ENCODE measurements at places on chromosomes 6 and 20. TPM values are rescaled to one million over a fixed set of nuclear protein-coding genes. Genes with fewer than 3 reads are reported as not detected.
A peak's percentile ranks its signal among the peaks of the same experiment; 100 is the strongest.

DNA sequence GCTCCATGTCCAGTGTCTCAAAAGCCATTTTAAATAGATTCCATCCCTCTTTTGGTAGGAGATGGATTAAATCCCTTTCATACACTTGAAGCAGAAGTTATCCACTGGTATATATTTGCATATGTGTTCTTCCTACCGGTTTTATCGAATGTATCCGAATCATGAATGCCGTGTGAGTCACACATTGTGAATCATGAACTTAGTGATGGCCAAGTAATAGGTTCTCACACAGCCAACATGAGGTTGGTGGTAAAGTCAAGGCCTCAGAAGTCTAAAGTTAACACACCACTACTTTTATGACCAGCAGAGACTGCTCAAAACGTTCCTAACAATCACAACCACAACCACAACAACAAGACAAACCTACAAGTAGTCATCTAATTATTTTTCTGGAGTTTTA, 345.5 kb downstream of the THBS2 start:
- DNase-seq, result no peak

DNA sequence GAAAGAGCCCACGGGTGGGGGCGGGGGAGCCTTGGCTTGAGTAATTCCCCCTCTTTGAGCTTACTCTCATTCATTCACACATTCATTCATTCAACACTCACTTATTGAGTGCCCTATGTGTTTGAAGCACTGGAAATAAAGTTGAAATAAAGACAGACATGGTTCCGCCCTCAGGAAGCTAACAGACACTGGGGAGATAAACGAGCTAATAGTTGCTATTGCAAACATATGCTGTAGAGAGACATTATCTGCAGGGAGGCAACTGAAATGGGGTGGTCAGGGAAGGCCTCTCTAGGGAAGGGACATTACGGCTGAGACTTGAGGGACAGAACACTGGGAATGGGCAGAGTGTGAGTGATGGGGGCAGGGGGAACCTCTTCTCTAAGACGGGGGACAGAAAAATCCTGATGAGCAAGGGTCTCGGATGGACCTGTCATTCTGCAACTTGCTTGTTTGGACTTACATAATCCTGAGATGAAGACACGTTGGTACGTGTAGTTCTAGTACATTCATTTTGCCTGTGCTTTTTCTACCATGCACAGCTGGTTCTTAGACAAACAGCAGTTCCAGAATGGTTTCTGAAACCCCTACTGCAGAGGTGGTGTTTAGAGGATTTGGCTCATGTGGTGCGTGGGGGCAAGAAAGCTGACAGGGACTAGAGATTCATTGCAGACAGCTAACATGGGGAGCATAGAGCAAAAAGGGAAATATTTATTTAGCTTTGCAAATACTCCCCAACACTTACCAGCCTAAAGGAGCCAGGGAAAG, 71.1 kb upstream of the BLCAP start:
- no peak for DNase-seq

- DNase-seq, result no peak
These were observed 97.3 kb downstream of the NRSN1 start for GRCh38 chr6:24223115-24223919.

DNA sequence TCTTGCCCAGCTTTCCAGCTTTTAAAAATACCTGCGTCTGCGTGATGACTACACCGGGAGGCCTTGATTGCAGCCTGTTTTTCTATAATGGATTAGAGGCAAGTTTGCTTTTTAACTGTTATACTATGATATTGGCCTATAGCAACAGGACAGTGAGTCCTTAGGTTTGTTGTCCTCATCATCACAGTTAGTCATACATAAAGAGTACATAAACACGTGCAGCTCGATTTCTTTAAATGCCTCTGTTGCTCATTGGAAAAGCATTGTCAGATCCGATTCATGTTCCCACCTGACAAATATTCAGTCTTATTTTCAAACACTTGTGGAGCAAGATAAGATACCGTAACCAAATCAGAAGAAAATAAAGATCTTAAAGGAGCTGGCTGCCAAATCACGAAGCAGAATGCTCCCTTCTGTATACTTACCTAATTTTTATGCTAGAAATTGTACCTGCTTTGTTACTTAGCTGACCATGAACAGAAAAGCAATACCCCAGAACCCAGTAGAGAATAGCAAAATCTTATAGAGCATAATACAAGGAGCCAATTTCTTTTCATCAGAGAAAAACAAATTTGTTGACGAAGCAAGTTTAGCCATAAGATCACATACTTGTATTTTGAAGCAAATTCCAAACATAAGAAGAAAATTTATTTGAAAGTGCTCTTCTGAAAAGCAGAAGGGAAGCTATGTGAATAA, 100.4 kb downstream of the TMEM200A start:
- no peak for DNase-seq

- no peak for DNase-seq
These were observed 43.0 kb downstream of the FGD2 start for GRCh38 chr6:37048403-37048850.

DNA sequence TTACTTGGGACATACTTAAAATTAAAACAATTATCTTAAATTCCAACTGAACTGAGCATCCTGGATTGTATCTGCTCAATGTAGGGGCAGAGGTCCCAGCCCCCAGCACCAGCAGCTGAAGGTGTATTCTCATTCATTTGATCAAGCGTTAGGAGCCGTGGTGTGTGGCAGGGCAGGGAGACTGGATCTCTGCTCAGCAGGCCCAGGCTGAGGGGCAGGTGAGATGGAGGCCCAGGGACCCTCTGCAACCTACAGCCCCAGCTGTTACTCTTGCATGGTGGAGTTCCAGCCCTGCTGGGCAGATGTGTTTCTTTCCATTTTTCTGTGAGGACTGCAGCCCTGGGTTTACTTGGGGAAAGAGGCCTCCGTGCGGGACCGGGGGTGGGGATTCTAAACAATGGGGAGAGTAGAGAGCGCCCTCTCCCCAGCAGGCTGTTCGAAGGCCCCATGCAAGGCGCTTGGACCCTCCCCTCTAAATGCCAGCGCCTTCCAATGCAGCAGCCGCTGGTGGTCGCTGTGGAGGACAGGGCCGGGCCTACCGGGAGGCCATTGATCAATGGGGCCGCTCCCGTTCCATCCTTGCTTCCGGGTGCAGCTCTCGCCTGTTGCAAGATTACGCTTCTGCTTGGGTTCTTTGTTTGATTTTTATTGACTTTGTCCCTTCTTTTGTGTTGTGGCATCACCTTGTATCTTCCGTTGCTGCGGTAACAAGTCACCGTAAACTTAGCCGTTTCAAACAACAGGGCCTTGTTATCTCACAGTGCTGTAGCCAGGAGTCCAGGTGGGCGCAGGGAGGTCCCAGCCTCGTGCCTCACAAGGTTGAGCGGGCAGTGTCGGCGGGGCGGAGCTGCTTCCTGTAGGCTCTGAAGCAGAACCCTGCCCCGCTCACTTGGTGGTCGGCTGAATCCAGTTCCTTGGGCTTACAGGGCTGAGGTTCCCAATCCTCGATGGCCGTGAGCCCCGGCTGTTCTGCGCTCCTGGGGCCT, 134.8 kb upstream of the PHACTR3 start:
- DNase-seq, result peak; percentile 20

Gene MRPL2
- 45.7 TPM for total RNA-seq

Measured in neural crest cell (in vitro differentiated cells).